MV-4-11 (cell line): ENCODE measurements at places on chromosomes 5 and 9.

GRCh38 chr5:74500110-74500917, 140.2 kb downstream of the ENC1 start:
- no peak for DNase-seq

- DNase-seq: no peak
Measured at GRCh38 chr9:128768606-128769005, 3.1 kb downstream of the ZER1 start.

DNA sequence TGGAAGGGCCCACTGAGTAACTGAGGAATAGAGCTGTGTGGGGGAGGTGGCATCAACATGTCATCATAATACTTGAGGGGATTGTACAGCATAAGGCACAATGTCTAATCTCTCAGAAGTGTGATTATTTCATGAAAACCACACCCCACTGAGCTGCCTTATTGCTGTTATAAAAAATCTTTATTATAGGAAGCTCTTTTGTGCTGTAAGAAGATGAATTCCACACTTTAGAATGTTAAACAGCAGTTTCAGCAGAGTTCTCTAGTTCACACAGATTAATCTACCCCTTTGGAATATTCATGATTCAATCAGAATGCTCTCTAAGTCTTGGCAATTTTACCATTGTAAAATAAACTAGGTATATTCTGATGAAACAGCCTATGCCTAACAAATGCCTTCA, 1389.6 kb downstream of the PTPRD start:
- no peak for DNase-seq

GRCh38 chr9:26975728-26976707, 19.8 kb downstream of the IFT74 start:
- peak; percentile 28 for DNase-seq

GRCh38 chr9:128643519-128644300, 12.9 kb downstream of the DYNC2I2 start:
- DNase-seq: no peak
